ENCODE measurements at places on chromosomes 13 and 19. TPM values are rescaled to one million over a fixed set of nuclear protein-coding genes. Genes with fewer than 3 reads are reported as not detected.

GRCh38 chr13:48873081-48873480 is 102.6 kb upstream of the FNDC3A start:
- DNase-seq = no peak

GRCh38 chr19:41206926-41207750 is 11.9 kb upstream of the AXL start:
- no peak for DNase-seq

DNA sequence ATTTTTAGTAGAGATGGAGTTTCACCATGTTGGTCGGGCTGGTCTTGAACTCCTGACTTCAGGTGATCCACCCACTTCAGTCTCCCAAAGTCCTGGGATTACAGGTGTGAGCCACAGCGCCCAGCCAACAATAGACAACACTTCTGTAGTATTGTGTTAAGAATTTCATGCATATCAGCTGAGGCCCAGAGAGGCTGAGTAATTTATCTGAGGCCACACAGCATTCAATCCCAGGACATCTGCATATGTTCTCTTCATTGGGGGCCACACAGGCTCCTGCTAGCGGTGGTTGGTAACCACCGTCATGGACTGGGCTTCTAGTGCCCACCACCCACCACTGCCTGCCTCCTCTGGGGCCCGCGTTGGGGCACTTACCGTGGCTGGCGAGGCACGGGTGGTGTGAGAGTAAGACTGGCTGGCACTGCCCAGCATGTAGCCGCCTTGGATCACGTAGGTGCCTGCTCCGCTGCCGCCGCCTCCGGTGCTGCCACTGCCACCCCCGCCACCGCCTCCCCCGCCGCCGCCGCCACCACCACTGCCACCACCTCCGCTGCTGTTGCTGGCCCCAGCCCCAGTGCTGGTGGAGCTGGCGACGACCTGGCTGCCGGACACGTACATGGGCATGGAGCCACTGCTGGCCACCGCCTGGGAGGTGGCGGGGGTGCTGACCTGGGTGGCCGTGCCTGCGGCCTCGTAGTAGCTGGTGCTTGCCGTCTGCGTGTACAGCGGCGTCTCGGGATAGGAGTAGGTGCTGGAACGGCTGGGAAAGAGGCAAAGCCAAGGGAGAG is 20.3 kb downstream of the DCAF15 start:
- DNase-seq = no peak

DNA sequence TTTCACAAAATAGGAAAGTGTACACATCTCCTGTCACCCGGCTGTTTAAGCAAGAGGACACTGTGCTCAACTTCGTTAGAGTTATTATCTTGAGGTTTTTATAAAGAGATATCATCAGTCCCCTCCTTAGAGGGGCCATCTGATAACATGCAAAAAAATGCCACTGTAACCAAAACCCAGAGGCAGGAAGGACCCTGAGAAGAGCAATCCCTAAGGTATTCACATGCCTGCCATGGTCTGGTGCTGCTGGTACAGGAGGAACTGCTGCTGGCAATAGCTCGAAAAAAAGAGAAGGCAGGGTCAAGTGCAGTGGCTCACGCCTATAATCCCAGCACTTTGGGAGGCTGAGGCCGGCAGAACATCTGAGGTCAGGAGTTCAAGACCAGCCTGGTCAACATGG is 12.8 kb upstream of the CEACAM3 start:
- DNase-seq = no peak

DNA sequence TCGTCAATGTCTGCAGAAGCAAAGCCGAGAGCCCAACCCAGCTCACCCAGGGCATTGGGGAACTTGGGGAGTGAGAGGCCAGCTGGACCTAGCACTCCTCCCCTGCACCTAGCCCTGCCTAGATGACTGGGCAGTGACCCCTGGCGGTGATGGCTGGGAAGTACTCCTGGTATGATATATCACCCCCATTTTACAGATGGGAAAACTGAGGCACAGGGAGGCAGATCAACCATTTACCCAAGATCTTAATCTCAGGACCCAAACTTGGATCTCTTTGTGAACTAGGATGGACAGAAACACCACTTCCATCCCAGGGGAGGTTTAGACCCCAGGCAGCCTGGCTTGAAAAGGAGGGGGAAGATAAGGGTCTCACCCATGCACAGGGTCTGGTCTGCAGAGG is 43.5 kb downstream of the CCL25 start:
- no peak for DNase-seq

GRCh38 chr19:14826006-14826405 is 9.0 kb downstream of the OR7A5 start:
- DNase-seq = no peak

Gene FFAR2
- total RNA-seq = 0.69 TPM

Gene KLK6
- 5.7 TPM for total RNA-seq

Gene PGLYRP2
- total RNA-seq = not detected

Gene KIR2DL1
- not detected for total RNA-seq

All from spinal cord (tissue), 10 donors.